ENCODE measurements at places on chromosomes 7 and 10. TPM values are rescaled to one million over a fixed set of nuclear protein-coding genes. Genes with fewer than 3 reads are reported as not detected.

MMD2 gene
- 0.38 TPM for total RNA-seq

HOXA11 gene
- total RNA-seq = not detected

NRG3 gene
- total RNA-seq = 3.9 TPM

GRM3 gene
- total RNA-seq = 1.9 TPM

NPC1L1 gene
- not detected for total RNA-seq

NRCAM gene
- total RNA-seq = 6.8 TPM

SEMA3A gene
- 54.5 TPM for total RNA-seq

UTF1 gene
- 12.2 TPM for total RNA-seq
